Stimulated activated CD4-positive, alpha-beta T cell treated with anti-CD3 and anti-CD28 coated beads, Interleukin-15, amount 100 ng/mL, for 24 hours (primary cell): ENCODE measurements at places on chromosomes 1 and 21.

- no peak for DNase-seq
These were observed 7.0 kb downstream of the SH2D5 start for GRCh38 chr1:20725189-20726117.

GRCh38 chr1:85584264-85584781, 3.8 kb downstream of the CCN1 start:
- DNase-seq = no peak

- no peak for DNase-seq
These were observed 30.6 kb upstream of the ADGRL4 start for GRCh38 chr1:79037085-79037484.

DNA sequence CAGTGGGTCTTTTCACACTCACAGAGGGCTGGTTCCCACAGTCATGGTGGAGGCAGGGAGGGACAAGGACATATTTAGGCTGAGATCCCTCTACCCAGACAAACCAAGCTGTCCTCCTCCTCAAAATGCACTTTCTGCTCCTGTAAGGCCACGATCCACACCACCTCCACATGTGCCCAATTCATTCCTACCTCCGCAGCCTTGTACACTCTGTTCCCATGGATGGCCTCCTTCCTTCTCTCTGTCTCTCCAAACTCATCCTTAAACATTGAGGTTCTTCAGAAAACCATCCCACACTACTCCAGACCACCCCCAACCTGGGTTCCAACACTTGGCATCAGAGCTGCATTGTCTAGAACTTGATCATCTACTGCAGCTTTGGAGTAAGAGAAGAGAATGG, 404.3 kb upstream of the BEND5 start:
- DNase-seq = no peak

- DNase-seq = no peak
These were observed 2.3 kb downstream of the FUBP1 start for GRCh38 chr1:77976433-77977076.

- no peak for DNase-seq
These were observed 403.6 kb downstream of the PTPRU start for GRCh38 chr1:29639741-29640427.

GRCh38 chr1:36225283-36225899, 1.1 kb downstream of the THRAP3 start:
- DNase-seq = no peak

DNA sequence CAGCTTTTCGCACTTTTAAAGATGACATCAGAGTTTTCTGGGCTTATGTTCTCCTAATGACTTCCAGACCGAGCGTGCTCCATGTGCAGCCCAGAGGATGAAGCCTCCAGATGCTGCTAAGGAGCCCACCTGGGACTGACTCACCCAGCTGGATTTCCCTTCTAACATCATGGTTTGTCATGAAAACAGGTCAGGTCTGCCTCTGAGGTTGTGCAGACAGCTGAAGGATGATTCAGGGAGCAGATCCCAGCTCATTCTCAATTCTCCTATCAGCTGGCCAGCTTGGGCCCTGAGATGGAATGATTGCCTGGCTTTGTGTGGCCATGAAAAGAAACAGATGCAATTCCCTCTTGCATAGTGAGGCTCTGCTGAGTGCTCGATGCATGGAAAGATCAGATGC, 123.9 kb upstream of the DUSP10 start:
- DNase-seq = no peak

DNA sequence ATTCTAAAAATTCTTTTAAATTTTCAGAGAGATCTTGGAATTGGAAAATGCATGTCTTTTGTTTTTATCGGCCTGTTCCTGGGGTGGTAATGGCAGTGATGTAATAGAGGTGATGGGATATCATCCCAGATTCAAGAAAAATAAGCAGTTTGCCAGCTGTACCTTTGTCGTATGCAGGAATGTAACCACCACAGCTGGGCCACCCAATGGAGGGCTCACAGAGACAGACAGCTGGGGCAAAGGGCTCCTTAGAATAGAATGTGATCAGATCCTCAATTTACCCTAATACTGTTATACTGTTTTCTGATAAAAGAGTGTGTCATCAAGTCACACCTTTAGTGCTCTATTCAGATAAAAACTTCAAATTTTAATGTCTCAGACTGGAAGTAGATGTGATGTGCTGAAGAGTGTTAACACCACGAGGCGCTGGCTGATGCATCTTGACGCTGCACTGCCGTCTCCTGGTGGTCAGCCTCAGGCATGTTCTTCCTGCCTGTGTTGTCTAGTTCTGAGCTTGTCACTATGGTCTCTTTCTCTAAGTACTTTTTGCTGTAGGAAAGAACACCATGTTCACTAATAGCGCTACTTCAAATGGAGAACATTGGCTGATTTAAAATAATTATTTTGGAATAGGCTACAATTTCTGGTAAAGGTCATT, 78.8 kb downstream of the C1orf21 start:
- no peak for DNase-seq

DNA sequence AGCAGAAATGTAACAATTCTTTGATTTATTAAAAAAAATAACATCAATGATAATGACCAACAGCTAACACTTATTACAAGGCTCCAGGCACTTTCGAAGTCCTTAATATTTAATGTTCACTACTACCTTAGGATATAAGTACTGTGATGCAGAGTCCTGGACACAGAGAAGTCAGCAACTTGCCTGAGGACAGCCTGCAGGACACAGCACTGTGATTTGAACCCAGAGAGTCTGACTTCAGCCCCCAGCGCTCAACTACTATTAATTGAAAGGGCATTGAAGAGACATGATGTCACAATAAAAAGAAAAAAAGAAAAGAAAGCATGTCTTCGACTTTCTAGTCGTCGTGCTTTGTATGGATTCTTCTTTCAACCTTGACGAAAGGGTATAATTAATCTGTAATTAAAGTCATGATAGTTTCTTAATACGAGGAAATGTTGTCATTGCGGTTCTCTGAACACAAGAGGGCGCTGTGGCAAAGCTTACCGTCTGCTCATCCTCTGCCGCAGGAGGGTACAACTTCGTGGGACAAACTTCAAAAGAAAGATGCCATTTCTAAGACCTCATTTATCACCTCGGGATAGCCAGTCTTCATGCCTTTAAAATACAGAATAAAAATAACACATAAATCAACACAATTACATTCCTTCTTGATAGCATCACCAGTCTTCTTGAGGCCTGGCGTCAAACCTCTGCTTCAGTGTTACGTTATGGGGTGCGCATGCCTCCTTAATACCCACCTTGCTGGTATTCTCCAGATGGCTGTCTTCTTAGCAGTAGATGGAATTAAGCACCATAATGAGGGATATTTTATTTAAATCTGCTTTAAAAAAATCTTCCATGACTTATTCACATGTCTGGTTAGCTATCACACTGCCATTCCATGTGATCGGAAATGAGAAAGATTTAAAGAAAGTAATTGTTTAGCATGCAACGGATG, 240.1 kb downstream of the DISC1 start:
- peak; percentile 65 for DNase-seq

DNA sequence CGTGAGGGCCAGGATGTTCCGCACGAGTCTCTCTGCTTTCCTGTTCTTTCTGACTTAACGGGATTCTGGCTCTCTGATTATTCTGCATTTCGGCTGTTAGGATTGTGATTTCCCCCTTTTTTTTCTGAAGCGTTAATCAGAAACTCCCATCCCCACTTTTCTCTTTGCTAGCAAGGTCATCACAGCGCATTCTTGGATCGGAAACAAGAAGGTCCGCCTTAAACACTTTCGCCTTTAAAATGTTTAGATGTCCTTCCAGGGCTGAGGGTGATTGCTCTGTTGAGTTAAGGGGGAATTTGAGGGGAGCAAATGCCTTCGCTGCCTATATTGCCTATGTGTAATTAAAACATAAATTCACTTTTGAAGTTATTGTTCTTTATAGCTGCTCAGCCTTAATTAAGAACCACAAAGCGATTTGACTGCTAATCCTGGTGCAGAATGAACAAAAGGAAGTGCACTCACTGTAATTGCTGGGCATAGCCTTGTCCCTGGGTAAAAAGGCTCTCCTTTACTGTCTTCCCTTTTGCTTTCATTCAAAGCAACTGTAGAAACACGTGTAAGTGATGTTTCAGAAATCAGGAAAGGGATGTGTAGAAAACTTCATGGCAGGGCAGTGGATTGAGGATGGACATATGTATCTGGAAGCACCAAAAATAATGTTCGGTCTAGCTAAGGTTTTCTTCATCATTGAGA, 1.2 kb downstream of the LAMC1 start:
- DNase-seq = no peak

DNA sequence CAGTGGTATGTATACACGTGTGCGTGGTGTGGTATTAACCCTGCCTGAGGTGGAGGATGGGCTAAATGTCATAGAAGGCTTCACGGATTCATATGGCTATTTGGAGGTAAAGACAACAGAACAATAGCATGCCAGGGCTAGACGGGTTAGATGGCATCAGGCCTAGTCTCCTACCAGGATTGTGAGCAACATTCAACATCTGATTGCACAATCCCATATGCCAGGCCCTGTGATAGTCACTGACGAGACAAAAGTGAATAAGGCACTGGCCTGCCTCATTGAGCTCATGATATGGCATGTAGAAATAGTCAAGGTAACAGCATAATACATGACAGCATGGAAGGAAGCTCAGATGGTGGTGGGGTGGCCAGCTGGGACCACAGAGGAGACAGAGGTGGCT, 167.1 kb upstream of the BEND5 start:
- DNase-seq = no peak

DNA sequence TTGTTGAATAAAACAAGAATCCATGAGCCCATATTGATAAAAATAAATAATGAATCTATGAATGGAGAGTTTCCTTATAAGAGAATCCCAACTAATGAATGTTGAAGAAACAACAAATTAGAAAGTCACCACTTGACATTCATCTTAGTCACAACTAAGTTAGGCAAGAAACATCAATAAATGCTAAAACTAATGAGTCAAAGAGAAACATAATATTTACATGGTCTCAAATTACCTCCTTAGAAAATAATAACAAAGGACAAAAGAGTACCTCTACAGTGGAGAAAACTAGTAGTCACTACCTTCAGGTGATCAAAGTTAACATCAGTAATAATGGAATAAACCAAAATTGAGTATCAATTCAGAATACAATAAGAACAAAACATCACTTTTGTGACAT, 93.5 kb downstream of the AKT3 start:
- DNase-seq = no peak

DNA sequence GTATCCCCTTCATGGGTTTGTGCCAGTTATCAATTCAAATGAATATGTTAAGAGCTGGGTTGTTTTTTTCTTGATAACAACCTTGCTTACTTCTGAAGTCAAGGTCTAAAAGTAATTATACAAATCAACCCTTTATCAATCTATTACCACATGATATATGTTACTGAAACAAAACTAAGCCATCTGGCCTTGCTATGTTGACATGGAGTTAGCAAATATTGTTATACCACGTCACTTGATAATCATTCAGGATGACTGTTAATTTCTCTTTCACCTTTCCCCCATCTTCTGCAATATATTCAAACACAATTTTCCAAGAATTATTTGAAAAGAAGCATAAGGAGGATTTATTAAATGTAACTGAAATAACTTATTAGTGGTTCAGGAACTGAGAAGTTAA, 72.6 kb downstream of the DTL start:
- DNase-seq = no peak

DNA sequence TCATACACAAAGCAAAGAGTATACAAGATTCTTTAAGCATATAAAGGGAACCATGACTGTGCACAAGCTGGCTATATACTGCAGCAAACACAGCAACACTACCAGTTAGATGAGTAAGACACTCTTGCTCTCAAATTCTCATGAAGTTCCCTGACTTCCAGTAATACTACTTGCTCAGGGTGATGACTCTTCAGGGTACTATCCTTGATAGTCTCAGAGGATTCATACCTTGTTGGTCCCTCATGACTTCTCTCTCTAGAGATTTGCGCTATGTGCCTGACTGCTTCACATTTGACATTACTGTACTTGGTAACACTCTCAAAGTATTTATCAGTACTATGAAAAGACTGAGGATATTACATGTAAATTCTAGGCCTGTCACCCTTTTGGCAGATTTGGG, 159.8 kb upstream of the ZRANB2 start:
- no peak for DNase-seq

DNA sequence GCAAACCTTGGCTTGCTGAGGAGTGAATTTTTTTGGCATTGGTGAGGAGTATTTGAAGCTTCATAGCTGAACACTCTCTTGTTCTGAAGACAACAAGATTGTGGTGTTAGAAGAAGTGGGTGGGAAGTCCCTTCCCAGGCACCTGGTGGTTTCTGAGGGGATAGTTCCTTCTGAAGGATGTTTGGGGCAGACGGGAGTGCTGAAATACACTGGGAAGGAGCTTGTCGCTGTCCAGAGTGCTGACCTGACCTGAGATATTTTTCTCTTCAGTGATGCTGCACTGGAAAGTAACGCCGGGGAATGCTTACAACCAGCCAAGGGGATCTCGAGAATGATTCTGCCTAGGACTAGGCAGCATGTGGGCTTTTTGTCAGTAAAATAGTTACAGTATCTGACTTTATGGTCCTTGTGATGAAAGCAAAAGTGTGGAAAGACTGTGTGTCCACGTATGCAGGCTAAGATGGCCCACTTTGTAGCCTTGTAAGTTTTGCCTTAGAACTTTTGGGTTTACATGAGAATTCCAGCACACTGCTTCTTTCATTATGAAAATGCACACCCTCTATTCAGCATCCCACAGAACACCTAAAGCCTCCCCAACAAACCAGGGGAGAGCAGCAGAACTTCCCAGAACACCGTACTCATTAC, 33.1 kb upstream of the NFASC start:
- peak; percentile 36 for DNase-seq

GRCh38 chr1:24175033-24175755, 11.9 kb downstream of the IFNLR1 start:
- DNase-seq = no peak

GRCh38 chr1:194300340-194300739, 1113.9 kb upstream of the B3GALT2 start:
- DNase-seq = no peak

GRCh38 chr1:215210167-215210566, 127.6 kb downstream of the KCNK2 start:
- DNase-seq = no peak

DNA sequence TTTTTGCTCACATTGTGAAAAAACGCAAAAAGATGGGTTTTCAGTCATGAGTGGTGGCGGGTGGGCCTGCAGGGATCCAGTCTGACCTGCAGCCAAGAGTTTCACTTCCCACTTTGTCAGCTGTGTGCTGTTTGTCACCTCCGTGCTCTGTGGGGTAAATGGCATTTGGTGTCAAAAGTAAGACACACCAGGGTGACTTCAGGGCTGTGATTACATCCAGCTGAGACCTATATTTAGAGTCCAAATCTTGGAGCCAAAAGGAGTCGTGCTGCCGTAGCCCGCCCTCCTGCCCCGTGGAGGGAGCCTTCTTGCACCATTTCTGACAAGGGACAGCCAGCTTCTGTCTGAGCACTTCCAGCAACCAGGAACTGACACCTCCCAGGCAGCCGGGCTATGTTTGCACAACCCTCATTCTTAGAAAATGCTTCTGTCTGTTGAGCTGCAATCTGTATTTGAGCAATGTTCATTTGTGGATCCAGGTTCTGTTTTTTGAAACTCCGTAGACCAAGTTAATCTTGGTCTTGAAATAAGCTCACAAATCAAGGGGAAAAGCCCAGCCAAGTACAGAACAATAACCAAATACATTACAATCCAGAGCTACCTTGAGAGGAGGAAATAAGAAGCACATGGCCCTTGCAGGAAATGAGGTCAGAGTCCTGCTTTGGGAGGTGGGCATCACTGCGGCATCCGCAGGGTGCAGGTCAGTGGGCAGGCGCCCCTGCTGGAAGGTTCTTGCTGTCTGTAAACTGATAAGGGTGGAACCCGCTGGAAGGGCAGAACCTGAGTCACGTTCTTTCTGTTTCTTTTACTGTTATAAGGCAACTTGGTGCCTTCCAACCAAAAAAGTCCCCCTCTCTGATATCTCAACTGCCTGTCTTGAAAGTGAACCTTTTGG, 14.4 kb downstream of the ABCG1 start:
- peak; percentile 88 for DNase-seq
